ENCODE measurements at places on chromosomes 3 and 15. TPM values are rescaled to one million over a fixed set of nuclear protein-coding genes. Genes with fewer than 3 reads are reported as not detected.

SH2D7 gene
- not detected for total RNA-seq

ZIC4 gene
- 38.1 TPM for total RNA-seq

RGMA gene
- 38.8 TPM for total RNA-seq

PYGO1 gene
- total RNA-seq, result 53.1 TPM

FRMD4B gene
- total RNA-seq, result 30.7 TPM

CPLX3 gene
- total RNA-seq, result 0.92 TPM

CXCR6 gene
- not detected for total RNA-seq

TGM5 gene
- not detected for total RNA-seq

VIPR1 gene
- 0.46 TPM for total RNA-seq

GATA2 gene
- total RNA-seq, result 1.2 TPM

FANCD2 gene
- total RNA-seq, result 7.2 TPM

CERS3 gene
- under 0.01 TPM for total RNA-seq

CD47 gene
- total RNA-seq, result 310 TPM

GRAMD1C gene
- 10.8 TPM for total RNA-seq

CACNA2D3 gene
- 69.7 TPM for total RNA-seq

IQCH gene
- total RNA-seq, result 7.8 TPM

GOLGA6B gene
- total RNA-seq, result not detected

METTL6 gene
- total RNA-seq, result 82.4 TPM

EFHB gene
- 1.6 TPM for total RNA-seq

ADAMTS9 gene
- 8.5 TPM for total RNA-seq

C3orf20 gene
- 0.23 TPM for total RNA-seq

LRRK1 gene
- total RNA-seq, result 3.0 TPM

SIDT1 gene
- 19.6 TPM for total RNA-seq

RPP25 gene
- total RNA-seq, result 8.1 TPM

MFGE8 gene
- 65.3 TPM for total RNA-seq

SLCO2A1 gene
- 0.69 TPM for total RNA-seq

PRICKLE2 gene
- 69.9 TPM for total RNA-seq

TRIM59 gene
- 14.5 TPM for total RNA-seq

WDR49 gene
- 34.6 TPM for total RNA-seq

MUC13 gene
- not detected for total RNA-seq

NAA50 gene
- total RNA-seq, result 73.6 TPM

SEMA3G gene
- total RNA-seq, result 4.4 TPM

ASB14 gene
- 0.69 TPM for total RNA-seq

DISP2 gene
- total RNA-seq, result 18.0 TPM

PIGB gene
- total RNA-seq, result 11.3 TPM

WDR93 gene
- total RNA-seq, result 2.1 TPM

ZNF148 gene
- total RNA-seq, result 81.4 TPM

CILP gene
- total RNA-seq, result 0.23 TPM

ANKRD28 gene
- 90.7 TPM for total RNA-seq

FEZF2 gene
- 1.6 TPM for total RNA-seq

TBC1D23 gene
- total RNA-seq, result 56.1 TPM

STRIT1 gene
- total RNA-seq, result 2.1 TPM

ANKRD63 gene
- total RNA-seq, result 2.3 TPM

ADAMTS17 gene
- 6.0 TPM for total RNA-seq

TEX55 gene
- not detected for total RNA-seq

P3H2 gene
- 2.3 TPM for total RNA-seq

LRRC3B gene
- total RNA-seq, result 39.9 TPM
